ENCODE measurements at places on chromosomes 13 and 19. TPM values are rescaled to one million over a fixed set of nuclear protein-coding genes. Genes with fewer than 3 reads are reported as not detected.

The PSG6 gene
- total RNA-seq = not detected

The ZNF723 gene
- total RNA-seq = not detected

The SBK2 gene
- 0.35 TPM for total RNA-seq

The TINCR gene
- total RNA-seq = 0.93 TPM

The NMRK2 gene
- 4.7 TPM for total RNA-seq

The ZNF575 gene
- 1.8 TPM for total RNA-seq

The TEX101 gene
- total RNA-seq = not detected

The ZNF805 gene
- 29.7 TPM for total RNA-seq

The UBL5 gene
- total RNA-seq = 91.3 TPM

The ACER1 gene
- total RNA-seq = not detected

The IRF2BP1 gene
- 42.9 TPM for total RNA-seq

The MEX3D gene
- 52.7 TPM for total RNA-seq

The RXFP2 gene
- 0.41 TPM for total RNA-seq

The ZNF543 gene
- total RNA-seq = 18.5 TPM

The PODNL1 gene
- 0.76 TPM for total RNA-seq

The GEMIN7 gene
- total RNA-seq = 12.2 TPM

The ZNF442 gene
- 8.1 TPM for total RNA-seq

The CEACAM16 gene
- total RNA-seq = not detected

The MEIS3 gene
- total RNA-seq = 25.0 TPM

The C13orf42 gene
- 0.41 TPM for total RNA-seq

The VSTM2B gene
- 0.18 TPM for total RNA-seq

The RAB3A gene
- total RNA-seq = 8.8 TPM

The PTH2 gene
- not detected for total RNA-seq

The ZNF69 gene
- total RNA-seq = 23.3 TPM

The ATP4B gene
- 0.41 TPM for total RNA-seq

The HRC gene
- 28.8 TPM for total RNA-seq

The ZNF112 gene
- total RNA-seq = 11.9 TPM

The FBXO27 gene
- total RNA-seq = 2.7 TPM

The CTXN1 gene
- 6.1 TPM for total RNA-seq

The ZNF85 gene
- 25.1 TPM for total RNA-seq

The AMH gene
- 1.3 TPM for total RNA-seq

The ZNF555 gene
- 16.7 TPM for total RNA-seq

The LPAR6 gene
- 32.0 TPM for total RNA-seq

The CLEC11A gene
- 61.6 TPM for total RNA-seq

The CBY2 gene
- total RNA-seq = 0.99 TPM
